ENCODE measurements at places on chromosomes 4 and X.

GRCh38 chr4:152734699-152735050 lies 44.9 kb downstream of the TIGD4 start:
- DNase-seq = no peak

GRCh38 chrX:115535844-115536243 lies 25.1 kb upstream of the PLS3 start:
- DNase-seq = no peak

DNA sequence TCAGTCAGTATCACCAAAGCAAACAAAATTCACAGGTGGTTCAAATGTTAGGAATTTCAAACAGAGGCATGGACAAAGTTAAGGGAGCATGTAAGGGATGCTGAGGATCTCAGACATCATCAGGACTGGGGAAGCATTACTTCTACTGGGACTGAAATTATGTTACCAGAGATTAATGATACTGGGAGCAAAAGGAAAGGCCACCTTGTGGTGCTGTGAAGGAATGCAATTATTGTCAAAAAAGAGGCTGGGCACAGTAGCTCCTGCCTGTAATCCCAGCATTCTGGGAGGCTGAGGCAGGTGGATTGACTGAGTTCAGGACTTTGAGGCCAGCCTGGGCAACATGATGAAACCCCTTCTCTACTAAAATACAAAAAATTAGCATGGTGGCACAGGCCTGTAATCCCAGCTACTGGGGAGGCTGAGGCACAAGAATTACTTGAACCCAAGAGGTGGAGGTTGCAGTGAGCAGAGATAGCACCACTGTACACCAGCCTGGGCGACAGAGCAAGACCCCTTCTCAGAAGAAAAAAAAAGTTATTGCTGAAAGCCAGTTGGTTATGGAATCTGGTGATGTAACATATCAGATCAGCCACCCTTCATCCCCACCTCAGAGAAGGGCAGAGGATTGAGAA lies 954.3 kb downstream of the PCDH7 start:
- no peak for DNase-seq

GRCh38 chr4:73917081-73917501 lies 47.9 kb downstream of the CXCL1 start:
- no peak for DNase-seq

- DNase-seq = no peak
Measured at GRCh38 chrX:78075787-78076389, 28.2 kb upstream of the PGK1 start.

DNA sequence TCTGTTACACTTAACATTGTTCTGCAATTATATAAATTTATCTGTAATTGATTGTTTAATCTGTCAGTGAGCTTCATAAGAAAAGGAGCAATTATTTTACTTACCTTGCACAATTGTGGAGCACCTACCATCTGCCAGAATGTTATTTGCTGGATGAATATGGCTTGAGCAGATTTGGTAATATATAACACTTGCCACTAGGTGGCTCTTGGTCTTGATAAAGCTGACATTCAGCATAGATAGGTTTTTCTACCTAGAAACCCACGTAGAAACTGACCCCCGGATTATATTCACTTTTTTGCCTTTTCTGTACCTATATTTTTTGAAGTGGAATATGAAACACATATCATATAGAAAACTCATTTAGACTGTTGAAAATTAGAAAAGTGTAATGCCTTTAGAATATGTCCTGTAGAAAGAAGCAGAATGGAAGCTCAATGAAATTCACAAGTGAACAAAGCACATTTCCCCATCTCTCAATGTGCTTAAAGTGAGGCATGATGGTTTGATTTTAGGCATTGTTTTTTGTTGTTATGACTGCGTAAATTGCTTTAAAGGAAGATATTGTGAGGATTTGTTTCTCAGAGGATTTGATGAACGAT lies 9.5 kb downstream of the RBPJ start:
- DNase-seq = no peak

DNA sequence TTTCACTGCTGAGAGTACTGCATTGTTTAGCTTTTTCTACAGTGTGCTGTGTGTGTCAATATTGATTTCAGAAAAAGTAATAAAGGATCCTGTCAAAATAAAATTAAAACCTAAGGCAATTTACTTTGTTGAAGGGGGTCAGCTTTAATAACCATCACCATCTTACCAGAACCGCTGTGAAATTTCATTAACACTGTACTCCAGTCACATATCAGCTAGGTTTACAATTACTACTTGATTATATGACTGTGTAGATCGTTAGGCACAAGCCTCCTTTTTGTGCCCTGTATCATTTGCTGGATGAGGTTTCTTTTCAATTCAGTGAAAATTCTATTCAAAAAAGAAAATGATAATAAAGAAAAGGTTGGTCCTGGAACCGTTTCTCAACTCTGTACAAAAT lies 917.2 kb downstream of the CENPC start:
- DNase-seq = no peak

GRCh38 chr4:173998471-173999144 lies 284.9 kb downstream of the FBXO8 start:
- no peak for DNase-seq

GRCh38 chr4:52755426-52755825 lies 4.2 kb upstream of the ERVMER34-1 start:
- no peak for DNase-seq

- no peak for DNase-seq
Measured at GRCh38 chr4:94455081-94455480, 3.3 kb downstream of the PDLIM5 start.

DNA sequence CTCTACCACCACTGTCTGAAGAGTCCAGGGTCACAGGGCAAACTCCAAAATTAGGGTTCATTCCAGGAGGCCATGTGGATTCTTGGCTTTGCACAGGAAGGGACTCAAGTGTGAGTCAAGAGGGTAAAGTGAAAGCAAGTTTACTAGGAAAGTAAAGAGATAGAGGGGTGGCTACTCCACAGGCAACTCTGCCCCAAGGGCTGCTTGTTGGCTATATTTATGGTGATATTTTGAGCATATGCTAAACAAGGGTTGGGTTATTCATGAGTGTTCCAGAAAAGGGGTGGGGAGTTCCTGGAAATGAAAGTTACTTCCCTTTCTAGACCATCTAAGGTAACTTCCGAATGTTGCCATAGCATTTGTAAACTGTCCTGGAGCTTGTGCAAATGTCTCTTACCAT lies 1222.0 kb upstream of the TENM3 start:
- no peak for DNase-seq

GRCh38 chr4:170088716-170089115 lies 1.0 kb downstream of the AADAT start:
- no peak for DNase-seq

GRCh38 chr4:6909970-6910339 lies 329 bp downstream of the TBC1D14 start:
- no peak for DNase-seq

GRCh38 chr4:9765091-9765490 lies 16.3 kb upstream of the DRD5 start:
- DNase-seq = peak; percentile 75

- no peak for DNase-seq
Measured at GRCh38 chr4:47221721-47222120, 190.4 kb downstream of the GABRB1 start.

DNA sequence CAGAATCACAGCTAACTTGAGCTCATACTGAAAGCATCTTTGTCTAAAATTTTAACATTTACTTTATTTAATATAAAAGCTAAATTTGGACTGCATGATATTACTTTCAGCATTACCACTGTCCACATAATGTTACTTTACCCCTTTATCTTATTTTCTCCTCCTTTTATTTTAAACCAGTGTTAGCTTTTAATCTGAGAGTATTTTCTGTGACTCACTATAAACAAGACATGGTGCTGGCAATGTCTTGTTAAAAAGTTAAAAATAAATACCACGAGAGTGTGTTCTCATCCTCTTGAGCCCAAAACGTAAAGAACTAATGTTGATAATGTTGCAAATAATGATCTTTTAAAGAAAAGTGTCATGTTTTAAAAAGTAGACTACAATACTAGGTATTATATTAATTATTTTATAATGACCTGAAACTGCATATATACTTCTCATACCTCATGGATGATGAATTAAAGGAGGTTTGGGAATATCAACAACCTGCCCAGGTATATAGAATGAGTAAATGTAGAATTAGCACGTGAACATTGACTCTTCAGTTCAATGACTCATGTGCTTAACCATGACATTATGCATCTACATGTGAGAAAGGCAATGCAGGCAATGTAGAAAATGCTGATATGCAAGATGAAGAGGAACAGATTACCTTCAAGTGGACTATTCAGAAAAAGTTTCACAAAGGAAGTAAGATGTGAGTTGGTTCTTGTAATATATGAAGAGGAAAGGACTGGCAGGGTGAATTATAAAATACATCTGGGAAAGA lies 454.1 kb upstream of the ADGRL3 start:
- DNase-seq = no peak

GRCh38 chr4:164621886-164622521 lies 131.9 kb upstream of the SMIM31 start:
- no peak for DNase-seq

GRCh38 chrX:6768881-6769280 lies 234.0 kb upstream of the VCX3A start:
- no peak for DNase-seq

DNA sequence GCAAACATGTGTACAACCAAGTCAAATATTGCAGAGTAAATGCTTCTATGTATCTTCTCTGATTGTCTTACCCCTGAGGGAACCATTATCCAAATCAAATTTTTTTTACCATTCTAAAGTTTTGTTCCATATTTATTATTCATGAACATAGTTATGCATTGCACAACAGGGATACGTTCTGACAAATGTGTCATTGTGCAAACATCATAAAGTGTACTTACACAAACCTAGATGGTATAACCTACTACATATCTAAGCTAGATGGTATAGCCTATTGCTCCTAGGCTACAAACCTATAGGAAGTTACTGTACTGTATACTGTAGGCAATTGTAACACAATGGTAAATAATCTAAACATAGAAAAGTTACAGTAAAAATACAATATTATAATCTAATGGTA lies 23.4 kb downstream of the BEX3 start:
- no peak for DNase-seq

GRCh38 chr4:70841951-70842350 lies 2.3 kb upstream of the GRSF1 start:
- DNase-seq = no peak

DNA sequence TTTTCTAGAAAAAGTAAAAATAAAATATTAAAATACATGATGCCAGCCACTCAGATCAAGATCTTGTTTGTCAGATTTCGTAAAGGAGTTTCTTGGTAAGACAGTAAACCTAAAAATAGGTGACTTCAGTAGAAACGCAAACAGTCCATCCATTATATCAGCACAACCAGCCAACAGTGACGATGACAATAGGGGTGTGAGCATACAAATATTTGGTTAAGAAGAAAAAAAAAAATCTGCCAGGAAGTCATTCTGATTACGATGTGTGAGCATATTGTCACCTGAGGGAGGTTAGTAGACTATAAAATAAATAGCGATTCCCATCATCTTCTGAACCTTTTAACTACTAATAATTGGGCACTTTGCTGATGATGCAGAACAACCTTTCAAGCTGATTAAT lies 37.6 kb downstream of the SLC7A11 start:
- no peak for DNase-seq

DNA sequence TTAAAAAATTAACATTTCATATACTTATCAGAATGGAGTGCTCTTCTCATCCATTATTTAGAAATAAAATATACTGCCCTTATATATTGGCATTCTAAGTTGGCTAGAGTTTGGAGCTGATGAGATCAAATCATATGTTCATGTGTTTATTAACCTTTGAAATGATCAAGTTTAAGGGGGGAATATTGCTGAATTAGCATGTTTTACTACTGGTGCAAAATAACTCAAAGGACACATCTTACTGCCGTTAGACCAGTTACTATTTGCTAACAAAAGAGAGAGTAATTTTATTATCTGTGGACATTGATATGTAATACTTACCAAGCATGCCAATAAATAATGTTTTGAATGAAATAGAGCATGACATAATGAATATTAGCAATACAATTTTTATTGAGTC lies 901.0 kb downstream of the CCSER1 start:
- no peak for DNase-seq

DNA sequence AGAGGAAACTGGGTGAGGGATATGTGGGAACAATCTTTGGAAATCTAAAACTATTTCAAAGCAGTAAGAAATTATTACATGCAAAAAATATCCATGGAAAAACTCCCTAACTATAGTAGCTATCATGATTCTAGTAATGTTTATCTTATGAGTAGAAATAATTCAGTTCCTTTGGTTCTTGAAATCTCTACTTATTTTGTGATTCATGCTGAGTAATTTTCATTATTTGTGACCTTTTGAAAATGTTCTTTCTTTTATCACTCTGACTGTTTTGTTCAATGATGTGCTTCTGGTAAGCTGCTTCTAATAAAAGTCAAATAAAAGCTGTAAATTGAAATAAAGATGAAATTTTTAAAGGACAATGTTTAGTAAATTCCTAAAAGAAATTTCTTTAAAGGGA lies 40.4 kb upstream of the MAGEB10 start:
- DNase-seq = no peak

Measured in H1 (cell line).